AG08395 (cell line): ENCODE measurements at places on chromosomes 7 and 10.

GRCh38 chr10:25294032-25294926, 119.5 kb downstream of the GPR158 start:
- DNase-seq = peak; percentile 2

- DNase-seq = no peak
These were observed 85.9 kb downstream of the AHR start for GRCh38 chr7:17384400-17384799.

DNA sequence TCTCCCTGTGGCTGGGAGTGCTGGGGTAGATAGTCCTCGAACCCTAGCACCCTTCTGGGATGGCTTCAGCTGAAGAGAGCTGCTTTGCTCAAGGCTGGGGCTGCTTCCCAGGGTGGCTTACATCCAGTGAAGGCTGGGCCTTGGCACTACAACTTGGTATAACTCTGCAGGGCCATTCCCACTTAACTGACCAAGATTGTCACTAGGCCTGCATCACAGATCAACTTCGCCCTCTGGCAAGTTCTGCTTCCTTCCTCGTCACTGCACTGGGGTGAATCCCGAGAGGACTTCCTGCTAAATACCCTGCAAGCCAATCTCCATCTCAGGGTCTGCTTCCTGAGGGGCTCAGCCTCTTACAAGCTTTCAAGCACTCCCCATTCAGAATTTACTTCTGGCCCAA, 195.2 kb downstream of the DOCK4 start:
- DNase-seq = no peak

DNA sequence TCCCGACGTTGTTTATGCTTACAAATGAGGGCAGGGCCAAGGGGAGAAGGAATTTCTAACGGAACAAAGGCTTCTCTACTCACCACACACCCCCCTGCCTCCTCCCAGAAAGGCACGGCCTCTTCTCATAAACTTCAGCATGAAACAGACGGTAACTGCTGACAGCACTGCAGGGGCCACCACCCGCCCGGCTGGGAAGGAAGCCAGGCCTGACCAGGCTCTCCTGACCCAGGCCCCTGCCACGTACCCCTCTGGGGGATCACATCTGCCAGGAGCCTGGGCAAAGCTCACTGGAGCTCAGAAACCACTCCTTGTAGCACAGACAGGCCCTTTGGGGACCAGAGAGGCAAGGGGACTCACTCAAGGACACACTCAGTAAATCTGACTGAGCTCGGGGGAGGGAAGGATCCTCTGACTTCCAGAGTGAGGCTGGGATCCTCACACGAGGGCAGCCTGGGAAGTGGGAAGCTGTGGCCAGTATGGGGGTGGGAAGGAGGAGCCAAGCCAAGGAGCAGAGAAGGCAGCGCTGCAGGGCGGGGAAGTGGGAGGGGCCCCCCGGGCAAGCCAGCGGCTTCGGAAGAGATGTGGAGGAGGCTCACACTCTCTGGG, 46.1 kb downstream of the ZCCHC24 start:
- peak; percentile 95 for DNase-seq

DNA sequence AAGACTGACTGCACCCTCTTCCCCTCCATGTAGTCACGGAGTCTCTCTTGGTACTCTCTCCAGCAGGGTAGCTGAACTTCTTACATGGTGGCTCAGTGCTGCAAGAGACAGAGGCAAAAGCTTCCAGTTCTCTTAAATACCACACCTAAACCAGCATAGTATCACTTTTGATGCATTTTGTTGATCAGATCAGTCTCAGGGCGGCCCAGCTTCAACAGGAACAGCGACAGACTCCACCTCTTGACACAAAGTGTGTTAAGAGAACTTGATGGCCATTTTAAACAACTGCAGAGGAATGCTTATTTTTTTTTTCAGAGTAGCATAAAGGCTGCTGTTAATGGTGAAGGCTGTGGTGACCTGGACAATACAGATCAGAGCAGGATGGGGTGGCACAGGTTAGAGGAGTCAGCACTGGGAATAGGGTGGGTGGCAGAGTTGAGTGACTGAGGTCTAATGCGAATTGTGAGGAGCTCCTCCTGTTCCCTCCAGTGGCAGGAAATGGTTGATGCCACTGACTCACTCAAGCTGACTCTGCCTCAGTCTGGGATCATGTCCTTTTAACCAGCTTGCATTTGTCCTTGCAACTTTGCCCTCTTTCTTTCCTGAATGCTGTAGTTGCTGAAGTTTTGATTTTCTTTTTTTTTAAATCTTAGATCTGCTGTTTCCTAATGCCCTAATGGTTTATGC, 17.3 kb downstream of the MGAM start:
- DNase-seq = no peak

- no peak for DNase-seq
These were observed 167.8 kb upstream of the MYO3A start for GRCh38 chr10:25766213-25766612.

GRCh38 chr10:68154211-68154497, 44.9 kb downstream of the MYPN start:
- DNase-seq = peak; percentile 33
